T-helper 9 cell (primary cell): ENCODE measurements at places on chromosomes 11 and 22.

DNA sequence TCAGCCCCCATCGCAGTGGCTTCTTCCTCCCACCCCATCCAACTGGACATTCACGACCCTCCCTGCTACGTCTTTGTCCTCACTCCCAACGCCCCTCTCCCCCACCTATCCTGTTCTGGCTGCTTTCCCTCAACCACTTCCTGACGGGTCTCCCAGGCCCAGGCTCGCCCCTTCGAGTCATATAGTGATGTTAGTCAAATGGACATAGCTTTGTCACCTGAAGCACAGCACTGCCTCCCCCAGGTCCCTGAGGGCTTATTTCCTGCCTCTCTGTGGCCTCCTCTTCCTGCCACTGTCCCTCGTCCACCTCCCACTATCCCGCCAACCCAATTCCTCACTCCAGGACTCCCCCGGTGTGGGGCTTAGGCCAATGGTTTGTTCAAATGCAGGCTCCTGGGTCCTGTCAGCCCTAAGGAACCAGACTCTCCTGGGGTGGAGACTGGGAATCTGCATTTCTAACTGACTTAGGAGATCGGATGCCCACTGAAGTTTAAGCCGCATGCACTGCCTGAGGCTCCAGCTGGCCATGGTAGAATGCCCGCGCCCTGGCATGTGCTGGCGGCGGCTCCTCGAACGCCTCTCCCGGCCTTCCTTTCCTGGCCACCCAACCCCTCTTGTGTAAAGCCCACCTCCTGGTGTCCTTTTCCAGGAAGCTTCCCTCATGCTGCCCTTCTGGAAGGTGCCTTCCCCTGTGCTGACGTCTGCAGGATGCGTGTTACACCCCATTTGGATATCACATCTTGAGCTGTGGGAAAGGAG, 18.3 kb downstream of the SUN2 start:
- no peak for DNase-seq

DNA sequence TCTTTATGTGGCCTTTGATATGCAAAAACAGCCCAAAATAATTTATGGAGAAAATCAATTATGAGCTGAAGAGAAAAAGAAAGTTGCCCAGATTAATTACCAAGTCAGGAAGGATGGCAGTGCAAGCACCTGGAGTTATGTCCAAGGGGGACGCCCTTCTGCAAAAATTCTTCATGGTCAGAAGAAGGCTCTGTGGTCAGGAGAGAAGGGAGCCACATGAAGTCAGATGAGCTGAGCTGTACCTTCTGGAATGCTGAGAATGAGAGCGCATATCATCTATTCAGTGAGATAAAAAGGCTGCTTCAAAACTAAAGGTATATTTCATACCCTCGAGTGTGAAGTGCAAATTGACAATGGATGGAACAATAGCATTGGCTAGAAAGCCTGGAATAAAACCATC, 607.4 kb downstream of the NTM start:
- DNase-seq, result no peak

- DNase-seq, result peak; percentile 63
Observed at GRCh38 chr11:65078151-65078550, 5.7 kb downstream of the CDCA5 start.

- no peak for DNase-seq
Observed at GRCh38 chr11:11403763-11404725, 51.0 kb upstream of the CSNK2A3 start.

DNA sequence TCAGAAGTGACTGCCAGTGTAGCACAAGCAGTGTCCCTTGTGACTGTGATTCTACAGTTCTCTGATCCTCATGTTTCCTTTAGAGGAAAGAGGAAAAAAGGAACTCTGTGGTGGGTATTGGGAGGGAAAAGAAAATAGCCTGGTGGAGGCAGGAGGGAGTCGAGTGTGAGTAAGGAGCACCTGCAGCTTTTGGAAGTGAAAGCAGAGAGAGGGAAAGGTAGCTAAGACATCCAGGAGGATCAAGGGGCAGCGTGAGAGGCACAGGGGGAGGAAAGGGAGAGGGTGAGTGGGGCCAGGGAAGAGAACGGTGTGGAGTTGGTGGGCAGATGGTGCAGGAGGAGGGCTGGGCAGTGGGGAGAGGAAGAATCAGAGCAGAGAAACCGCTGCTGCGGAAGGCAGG, 12.4 kb downstream of the TMA7B start:
- no peak for DNase-seq

- DNase-seq, result no peak
Observed at GRCh38 chr11:61750631-61751273, 1.7 kb upstream of the MYRF start.

DNA sequence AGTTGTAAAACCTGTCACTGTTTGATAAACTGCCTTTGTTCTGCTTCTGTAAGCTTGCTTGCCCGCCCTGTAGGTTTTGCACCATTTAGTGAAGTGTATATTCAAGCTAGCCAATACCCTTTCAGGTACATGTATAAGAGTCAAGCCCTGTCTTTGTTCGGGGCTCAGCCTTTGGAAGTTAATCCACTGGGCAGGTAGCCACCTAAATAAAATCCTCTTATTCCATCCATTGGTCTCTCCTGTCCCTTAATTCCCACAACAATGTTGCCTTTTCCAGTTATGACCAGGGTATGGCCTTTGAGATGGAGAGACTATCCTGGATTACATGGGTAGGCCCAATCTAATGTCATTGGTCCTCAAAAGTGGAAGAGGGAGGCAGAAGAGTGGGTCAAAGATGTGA, 34.0 kb downstream of the NXPE1 start:
- no peak for DNase-seq

DNA sequence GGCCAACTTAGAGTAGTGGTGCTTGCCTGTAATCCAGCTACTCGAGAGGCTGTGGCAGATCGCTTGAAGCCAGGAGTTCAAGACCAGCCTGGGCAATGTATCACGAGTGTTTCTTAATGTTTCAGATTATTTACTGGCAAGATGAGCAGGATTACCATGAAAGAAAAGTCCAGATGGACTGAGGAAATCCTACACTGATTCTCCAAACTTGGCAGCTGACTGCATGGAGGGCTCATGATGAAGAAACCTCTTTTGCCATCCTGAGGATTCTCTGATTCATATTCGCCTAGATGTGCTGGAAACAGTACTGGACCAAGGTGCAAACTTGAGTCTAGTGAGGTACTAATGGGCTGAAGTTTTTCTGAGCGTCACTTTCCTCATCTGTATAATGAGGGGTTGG, 2.8 kb upstream of the SIDT2 start:
- no peak for DNase-seq

DNA sequence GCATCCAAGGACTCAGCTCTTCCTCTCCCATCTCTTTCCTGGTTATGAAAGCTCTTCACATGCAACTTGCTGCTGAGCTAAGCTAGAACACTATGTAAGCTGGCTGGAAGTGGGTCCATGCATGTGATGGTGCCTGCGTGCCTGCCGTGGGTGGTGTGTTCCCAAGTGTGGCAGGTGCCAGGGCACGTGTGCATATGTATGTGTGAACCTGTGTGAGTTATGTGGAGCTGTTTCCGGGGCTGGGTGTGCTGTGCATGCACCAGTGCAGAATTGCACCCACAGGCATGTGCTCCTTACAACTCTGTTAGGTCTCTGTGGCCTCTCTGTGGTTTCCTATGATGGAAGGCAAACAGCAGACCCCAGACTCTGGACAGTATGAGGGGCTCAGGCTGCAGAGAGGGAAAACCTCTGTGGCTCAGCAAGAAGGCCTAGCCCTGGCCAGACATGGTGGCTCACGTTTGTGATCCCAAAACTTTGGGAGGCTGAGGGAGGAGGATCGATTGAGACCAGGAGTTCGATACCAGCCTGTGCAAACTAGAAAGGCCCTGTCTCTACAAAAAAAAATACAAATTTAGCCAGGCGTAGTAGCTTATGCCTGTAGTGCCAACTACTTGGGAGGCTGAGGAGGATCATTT, 4.1 kb upstream of the P2RY6 start:
- DNase-seq, result no peak

GRCh38 chr11:43419460-43419859, 60.7 kb downstream of the TTC17 start:
- no peak for DNase-seq

GRCh38 chr22:38081941-38082828, 1.8 kb downstream of the SLC16A8 start:
- DNase-seq, result no peak

- no peak for DNase-seq
Observed at GRCh38 chr11:77019976-77020595, 14.1 kb upstream of the B3GNT6 start.

DNA sequence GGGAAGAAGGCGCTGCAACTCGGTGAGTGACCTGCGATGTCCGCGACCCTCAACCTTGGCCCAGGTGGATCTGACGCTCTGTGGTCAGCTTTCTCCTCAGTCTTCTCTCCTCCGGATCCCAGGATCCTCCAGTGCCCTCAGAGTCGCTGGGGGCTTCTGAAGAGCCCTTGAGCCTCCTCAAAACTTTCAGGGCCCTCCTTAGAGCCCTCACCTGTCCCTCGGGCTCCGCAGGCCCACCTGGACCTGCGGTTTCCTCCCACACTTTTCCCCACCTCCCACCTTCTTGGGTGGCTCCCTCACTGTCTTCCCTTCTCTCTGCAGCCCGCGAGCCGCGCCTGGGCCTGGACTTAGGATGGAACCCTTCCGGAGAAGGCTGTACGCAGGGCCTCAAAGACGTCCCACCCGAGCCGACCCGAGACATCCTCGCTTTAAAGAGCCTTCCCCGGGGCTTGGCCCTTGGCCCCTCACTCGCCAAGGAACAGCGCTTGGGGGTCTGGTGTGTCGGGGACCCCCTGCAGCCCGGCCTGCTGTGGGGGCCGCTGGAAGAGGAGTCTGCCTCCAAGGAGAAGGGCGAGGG, 335 bp downstream of the ZNF408 start:
- no peak for DNase-seq

DNA sequence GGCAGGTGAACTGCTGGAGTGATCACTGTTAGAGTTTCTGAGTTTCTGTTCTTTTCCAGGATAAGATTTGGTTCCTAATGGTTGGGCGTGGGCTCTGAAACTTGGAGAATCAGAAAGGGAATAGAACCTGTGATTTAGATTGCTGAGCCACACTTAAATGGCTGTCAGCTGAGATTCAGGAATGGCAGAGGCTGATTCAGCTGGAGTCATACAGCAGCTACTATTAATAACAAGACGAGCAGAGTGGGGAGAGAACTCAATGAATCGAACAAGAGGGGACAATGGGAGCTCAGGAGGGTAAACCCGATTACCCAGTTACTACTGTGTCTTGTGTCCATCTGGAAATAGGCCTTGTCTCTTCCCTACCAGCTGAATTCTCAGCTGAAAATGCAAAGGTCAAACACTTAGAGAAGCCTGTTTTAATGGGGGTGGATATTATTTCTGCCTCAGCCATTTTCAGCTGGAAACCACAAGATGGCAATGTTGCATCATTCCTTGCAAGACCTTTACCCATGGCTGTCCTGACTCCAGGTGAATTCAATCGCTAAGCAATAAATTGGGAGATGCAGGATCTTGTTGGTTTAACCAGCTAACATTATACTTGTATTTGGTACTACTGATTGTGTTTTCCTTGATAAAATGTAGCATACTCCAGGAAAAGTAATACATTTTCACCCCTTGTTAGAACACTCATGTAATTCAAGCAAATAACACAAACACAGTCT, 104.5 kb upstream of the RAG2 start:
- no peak for DNase-seq

GRCh38 chr11:58530236-58530635, 22.3 kb upstream of the OR5B21 start:
- DNase-seq, result no peak

DNA sequence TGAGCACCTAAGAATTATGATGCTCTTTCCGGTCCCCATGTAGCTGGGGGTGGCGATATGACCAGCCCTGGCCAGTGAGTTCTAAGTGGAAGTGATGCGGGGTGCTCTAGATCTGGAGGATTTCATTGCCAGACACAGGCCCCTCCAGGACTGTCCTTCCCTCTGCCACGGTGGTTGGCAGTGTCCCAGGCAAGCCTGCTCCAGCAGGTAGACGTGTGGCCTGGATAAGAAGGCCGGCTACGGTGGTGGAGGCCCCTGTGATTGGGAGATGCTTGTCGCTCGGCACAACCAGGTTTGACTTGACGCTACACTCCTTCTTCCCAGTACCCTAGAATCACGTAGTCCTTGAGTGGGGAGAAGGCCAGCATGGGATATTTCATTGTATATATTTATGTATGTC, 9.1 kb upstream of the ARHGAP8 start:
- no peak for DNase-seq

- DNase-seq, result no peak
Observed at GRCh38 chr11:122663056-122663740, 7.7 kb downstream of the UBASH3B start.

- DNase-seq, result no peak
Observed at GRCh38 chr11:131302836-131303235, 67.6 kb upstream of the NTM start.

- no peak for DNase-seq
Observed at GRCh38 chr22:46201059-46201757, 48.9 kb downstream of the CDPF1 start.

- DNase-seq, result no peak
Observed at GRCh38 chr22:29907753-29908515, 25.0 kb downstream of the MTMR3 start.

GRCh38 chr11:123188508-123189165, 6.4 kb downstream of the CLMP start:
- DNase-seq, result no peak

DNA sequence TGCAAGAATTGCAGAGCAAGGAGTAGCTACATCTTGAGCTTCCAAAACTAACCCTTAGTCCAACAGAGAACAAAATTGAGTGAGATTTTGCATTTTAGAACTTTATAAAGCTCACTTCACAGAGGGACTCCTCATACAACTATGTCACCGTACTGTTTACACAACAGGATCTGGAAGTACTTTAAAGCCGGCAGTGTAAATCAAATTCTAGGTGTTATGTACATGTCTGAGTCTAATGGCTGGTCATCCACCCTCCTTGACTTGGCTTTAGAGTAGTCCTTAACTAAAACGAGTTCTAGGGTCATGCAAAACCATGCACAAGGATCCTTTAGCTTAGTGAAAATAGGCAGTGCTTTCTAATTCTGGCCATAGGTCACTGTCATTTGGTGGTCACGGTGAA, 23.5 kb downstream of the IRAG1 start:
- DNase-seq, result no peak

GRCh38 chr11:132072044-132072857, 701.8 kb downstream of the NTM start:
- DNase-seq, result no peak

- DNase-seq, result no peak
Observed at GRCh38 chr11:103792981-103793468, 243.4 kb upstream of the DDI1 start.

DNA sequence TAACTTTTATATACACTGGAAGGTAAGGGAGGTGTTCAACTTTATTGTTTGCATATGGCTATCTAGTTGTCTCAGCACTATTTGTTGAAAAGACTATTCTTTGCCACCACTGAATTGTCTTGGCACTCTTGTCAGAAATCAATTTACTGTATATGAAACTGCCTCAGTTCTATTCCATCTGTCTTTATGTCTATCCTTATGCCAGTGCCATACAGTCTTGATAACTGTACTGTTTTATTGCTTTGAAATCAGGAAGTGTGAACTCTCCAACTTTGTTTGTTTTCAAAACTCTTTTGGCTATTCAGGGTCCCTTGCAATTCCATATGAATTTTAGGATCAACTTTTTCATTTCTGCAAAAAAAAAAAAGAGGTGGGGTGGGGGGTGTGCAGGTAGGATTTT, 77.2 kb downstream of the PRSS23 start:
- DNase-seq, result no peak
